ENCODE measurements at places on chromosomes 4 and X.

GRCh38 chr4:98501383-98501782 is 157.0 kb downstream of the TSPAN5 start:
- DNase-seq = no peak

DNA sequence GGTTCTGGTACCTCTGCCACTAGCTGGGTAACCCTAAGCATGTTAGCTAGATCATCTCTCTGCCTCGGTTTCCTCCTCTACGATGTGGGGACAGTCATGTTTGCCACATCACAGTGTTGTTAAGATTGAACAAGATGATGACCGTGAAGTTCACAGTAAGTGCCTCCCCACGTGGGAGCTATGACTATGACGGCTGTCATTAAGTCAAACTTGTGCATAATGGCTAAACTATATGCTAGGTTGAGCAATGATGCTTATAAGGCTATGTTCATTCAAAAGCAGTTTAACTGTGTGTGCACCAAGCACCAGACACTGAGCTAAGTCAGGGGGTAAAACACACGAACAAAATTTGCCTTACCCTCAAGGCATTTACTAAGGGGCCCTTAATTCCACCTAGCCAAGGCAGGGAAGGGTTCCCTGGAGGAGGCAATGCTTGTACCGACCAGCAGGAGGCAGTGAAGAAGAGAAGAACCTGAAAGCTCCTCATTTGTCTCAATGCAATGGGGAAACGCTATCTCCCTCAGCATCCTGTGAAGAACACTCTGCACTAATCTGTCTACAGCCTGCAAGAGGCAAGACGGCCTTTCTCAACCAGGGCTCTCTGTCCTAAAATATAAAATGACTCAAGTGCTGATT is 52.9 kb downstream of the MAP7D2 start:
- no peak for DNase-seq

GRCh38 chr4:139144161-139144859 is 32.7 kb downstream of the ELF2 start:
- no peak for DNase-seq

DNA sequence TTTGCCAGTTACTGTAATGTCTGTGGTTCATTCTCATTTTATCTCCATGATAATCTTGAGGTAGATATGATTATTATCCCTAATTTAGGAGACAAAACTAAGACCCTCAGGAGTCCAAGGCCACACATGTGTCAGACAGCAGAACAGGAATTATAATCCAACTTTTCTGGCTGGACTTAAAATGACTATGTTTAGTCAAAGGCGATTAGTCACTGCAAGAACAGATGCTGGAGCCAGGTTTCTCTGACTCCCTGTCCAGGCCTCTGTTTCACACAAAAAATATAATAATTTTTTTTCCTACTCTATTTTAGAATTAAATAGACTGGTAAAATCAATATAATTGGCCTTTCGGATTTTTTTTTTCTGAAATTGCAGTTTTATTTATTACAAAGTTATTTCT is 56.7 kb upstream of the TMEM131L start:
- DNase-seq = no peak

DNA sequence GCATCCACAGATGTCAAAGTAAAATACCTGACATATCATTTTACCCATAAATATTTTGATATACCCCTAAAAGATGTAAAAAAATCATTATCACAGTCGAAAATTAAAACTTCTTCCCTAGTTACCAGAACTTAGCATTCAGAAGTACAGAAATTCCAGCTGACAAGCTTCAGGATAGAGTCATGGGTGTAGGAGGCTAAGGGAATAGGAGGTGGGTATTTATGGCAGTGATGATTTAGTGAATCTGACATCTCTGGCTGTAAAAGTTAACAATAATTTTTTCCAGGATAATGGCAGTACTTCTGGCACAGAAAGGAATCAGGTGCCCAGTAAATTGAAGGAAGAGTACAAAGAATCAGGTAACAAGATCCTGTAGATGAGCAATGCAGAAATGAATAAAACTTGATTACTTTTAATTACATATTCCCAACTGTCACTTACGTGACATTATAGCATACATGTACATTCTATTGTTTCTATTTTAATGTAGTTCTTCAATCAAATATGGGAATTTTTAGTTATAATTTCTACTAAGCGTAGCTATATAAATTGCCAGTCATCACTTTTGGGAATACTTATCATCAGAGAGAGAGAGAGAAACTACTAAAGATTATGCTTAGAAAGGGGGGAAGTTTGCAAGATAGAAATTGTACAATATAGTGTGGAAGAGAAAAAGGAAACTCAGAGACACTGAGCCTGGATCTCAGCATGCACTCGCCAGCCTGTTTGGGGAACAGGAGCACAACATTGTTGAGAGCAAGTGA is 143.4 kb downstream of the TMEM144 start:
- DNase-seq = no peak

DNA sequence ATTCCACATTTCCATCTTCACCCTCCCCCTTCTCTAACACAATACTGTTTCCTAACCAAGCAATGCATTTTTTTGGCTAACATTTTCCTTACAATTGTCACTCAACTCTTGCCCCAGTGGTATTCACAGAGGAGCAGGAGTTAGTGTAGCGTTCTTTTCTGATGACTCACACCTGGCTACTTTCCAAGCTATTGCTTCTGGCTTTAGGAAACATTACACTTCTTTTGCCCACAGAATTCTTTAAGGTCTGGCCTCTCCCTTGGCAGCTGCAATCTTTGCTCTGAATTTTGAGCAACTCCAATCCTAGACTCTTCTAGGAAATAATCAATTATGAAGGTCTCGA is 27.5 kb upstream of the PDGFC start:
- no peak for DNase-seq

DNA sequence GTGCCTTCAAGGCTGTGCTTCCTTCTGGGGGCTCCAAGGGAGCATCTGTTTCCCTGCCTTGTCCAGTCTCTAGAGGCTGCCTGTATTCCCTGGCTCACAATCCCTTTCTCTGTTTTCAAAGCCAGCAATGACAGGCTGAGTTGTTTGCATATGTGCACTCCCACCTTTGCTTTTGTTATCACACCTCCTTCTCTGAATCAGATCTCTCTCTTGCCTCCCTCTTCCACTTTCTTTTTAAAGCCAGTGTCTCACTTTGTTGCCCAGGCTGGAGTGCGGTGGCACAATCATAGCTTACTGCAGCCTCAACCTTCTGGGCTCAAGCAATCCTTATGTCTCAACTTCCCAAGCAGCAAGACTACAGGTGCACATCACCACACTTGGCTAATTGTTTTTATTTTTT is 37.1 kb upstream of the LEF1 start:
- no peak for DNase-seq
